ENCODE measurements at places on chromosomes 11 and 22.
A peak's percentile ranks its signal among the peaks of the same experiment; 100 is the strongest.

- no peak for DNase-seq
These were observed 478.4 kb downstream of the BRD1 start for GRCh38 chr22:49349181-49349835.

DNA sequence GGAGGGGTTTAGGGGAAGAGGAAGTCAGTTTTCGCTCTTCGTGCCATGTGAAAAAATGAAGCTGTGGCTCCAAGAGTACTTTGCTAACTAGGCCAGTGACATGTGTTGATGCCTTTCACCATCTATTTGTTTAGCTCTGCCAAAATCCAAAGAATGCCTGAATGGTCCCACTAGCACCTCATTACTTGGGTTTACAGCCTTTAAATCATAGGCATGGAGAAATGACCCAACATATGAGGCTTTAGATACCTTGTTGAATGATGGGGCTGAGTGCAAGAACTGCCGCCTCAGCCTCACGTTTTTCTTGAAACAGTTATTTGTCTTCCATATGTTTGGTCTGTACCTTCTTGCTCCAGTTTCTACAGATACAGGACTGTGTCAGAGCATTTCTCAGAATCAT is 8.3 kb downstream of the RBM4 start:
- DNase-seq = no peak

DNA sequence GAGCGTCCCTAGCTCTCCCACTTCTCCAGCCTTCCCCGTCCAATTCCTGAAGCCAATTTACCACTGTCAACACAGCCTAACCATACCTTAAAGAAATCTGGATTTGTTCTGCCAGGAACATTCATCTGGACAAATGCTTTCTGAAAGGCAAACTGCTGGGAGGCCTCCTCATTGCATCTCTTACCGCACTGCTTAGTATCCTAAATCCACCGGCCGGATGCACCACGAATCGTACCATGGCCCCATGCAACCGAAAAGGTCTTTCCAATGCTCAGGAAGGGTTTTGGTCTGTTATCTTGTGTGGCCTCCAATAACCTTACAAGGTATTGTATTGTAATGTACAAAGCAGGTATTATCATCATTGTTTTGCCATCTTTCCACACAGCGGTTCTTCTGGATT is 57.6 kb downstream of the MYH9 start:
- no peak for DNase-seq

DNA sequence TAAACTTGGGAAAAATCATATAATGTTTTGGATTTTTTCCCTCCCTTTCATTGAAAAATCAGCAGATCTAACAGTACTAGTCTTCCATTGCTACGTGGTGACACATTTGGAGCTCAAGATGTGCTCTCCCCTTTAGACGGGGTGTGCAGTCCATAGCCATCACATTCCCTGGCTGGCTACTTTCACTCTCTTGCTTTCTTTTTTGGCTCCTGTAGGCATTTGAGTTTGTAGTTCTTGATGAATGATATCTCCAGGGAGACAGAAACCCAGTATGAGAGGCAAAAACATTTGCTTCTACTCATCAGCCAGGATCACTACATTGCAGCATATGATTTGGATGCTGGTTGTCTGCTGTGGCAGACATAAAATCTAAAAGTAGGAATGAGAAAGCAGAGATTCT is 12.1 kb downstream of the CCDC81 start:
- DNase-seq = no peak

- no peak for DNase-seq
These were observed 1090.0 kb downstream of the BRD1 start for GRCh38 chr22:48737461-48738203.

- DNase-seq = no peak
These were observed 222.0 kb downstream of the TMEM135 start for GRCh38 chr11:87259736-87260135.

- no peak for DNase-seq
These were observed 65.3 kb upstream of the TENM4 start for GRCh38 chr11:79506124-79506523.

DNA sequence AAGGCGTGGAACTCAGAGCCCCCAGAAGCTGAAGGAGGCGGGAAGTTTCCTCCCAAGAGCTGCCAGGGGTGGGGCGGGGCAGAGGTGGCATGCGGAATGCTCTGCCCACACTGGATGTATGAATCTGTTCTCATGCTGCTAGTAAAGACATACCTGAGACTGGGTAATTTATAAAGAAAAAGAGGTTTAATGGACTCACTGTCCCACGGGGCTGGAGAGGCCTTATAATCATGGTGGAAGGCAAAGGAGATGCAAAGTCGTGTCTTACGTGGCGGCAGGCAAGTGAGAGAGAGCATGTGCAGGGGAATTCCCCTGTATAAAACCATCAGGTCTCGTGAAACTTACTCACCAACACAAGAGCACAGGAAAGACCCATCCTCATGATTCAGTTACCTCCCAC is 57.6 kb downstream of the SMIM38 start:
- DNase-seq = peak; percentile 45

DNA sequence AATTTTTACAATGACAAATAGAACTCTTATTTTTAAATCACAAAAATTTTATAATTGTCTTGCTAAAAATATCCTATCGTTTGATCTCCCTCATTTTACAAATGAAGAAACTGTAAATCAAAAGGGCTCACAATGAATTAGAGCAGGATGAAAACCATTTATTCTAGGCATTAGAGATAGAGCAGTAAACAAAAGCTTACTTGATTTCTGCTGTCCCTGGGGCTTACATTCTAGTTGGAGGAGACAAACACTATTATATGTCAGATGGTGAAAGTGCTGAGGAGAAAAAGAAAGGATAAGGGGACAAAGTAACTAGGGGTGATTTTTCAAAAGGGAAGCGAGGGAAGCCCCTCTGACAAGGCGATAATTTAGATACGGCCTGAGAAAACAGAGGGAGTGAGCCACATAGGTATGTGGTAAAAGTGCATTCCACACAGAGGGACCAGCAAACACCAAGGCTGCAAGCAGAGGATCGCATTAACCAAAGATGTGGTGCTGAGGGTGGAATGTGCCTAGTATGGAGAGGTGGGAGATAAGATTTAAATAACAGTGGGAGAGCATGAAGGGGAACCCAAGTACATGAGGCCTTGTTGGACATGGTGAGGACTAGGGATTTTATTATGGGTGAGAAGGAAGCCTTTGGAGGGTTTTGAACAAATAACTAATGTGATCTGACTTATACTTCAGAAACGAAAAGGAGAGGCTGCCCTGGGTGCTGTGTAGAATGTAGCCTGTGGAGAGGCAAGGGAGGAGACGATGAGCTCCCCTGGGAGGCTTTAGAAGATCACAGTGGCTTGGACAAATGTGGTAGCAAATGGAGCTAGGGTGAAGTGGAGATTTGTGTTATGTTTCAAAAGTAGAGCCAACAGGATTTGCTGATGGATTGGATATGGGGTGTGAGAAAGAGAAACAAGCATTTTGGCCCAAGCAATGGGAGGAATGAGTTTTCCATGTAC is 62.1 kb downstream of the PDHX start:
- no peak for DNase-seq

- DNase-seq = no peak
These were observed 30.2 kb upstream of the P2RY2 start for GRCh38 chr11:73187854-73188253.

DNA sequence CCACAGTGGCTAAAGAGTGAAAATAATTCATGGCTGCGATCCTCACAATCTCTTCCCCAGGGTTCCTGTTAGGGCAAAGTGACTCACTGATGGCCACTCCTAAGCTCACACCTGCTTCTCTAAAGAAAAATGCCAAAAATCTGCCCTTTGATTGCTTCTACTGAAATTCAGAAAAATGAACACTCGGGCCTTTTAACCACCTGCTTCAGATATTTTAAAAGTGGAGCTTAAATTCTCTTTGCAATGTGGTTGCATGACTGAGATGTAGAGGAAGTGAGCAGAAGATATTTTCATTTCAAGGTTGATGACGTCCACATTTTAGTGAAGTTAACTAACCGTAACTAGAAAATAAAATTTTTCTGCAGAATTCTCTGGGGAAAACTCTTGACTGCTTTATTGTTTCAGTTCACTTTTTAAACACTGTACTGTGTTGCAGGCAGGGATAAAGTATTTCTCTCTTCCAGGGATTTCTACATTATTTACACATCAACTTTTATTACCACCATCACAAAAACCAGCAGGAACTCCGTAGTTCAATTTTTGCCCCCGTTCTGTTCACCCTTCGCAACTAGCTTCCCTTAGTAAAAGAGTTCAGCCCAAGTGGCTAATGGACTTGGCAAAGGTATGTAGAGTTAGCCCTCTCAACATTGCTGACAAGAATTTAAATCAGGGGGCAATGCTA is 8.5 kb downstream of the RAB30 start:
- no peak for DNase-seq

DNA sequence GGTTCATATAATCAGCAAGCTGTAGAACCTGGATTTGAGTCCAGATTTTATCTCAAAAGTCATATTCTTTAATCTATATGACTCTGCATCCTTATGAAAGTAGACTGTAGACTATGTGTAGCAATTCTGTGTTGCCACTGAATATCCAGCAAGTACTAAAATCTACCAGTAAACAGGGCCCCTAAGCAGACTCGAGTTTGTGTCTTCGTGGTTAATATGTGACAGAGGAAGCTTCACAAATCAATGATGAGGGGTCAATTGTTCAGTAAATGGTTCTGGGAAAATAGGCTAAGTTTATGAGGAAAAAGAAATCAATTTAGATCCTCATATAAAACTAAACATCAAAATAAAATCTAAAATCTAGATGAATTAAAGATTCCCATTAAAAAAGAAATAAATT is 648.5 kb upstream of the KIRREL3 start:
- DNase-seq = no peak

- no peak for DNase-seq
These were observed 121.3 kb downstream of the CSNK2A3 start for GRCh38 chr11:11231763-11232162.

DNA sequence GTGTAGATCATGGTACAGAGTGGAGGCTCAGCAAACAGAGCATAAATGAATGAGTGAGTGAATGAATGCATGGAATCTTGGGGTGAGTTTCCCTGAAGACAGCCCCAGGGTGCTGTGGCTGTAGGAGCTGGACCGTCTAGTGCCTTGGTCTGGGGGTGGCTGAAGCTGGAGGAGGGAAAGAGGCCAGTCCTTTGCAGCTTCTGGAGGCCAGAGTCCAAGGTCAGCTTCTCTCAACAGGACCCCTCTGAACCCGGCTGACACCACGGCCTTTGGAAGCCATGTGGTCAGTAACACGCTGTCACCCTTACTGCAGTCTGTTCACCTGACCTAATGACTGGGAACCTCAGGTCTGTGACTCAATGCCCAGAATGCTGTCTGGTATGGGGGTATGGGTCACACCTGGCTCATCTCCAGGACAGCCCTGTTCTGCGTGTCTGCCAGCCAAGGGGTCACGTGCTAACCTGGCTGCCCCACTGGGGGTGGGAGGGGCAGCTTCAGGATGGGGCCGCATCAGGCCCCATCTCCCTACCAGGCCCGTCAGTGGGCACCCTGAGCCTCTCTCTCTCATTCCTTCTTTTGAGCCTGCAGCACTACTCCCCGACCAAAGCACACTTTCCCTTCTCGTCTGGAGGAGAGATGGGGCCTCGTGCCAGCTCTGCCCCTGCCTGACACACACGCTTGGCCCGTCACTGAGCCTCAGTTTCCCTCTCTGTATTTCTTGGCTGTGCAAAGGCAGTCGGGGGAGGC is 24.1 kb upstream of the CHKA start:
- DNase-seq = no peak

- DNase-seq = no peak
These were observed 69.0 kb upstream of the ZBED5 start for GRCh38 chr11:10926801-10927211.
